ENCODE measurements at places on chromosomes 12 and 14.

DNA sequence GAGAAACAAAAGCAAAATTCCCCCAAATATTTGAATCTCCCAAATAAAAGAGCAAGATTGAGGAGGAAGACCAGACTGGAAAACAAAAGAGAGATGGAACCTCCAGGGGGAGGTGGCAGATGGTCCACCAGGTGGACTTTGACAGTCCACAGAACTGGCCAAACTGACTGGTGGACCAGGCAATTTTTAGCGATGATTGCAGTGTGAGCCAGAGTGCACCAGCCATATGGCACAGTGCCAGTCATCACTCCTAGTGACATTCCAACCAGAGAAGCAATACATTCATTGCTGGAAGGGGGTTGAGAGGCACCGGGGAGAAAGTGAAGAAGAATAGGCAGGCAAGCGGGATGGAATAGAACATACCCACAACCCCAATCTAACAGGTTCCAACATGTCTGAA, 182.9 kb downstream of the EXOC5 start:
- DNase-seq, result no peak

- DNase-seq, result no peak
Measured at GRCh38 chr14:55749201-55749812, 169.3 kb downstream of the KTN1 start.

- no peak for DNase-seq
Measured at GRCh38 chr14:23663127-23663526, 27.0 kb downstream of the DHRS2 start.

DNA sequence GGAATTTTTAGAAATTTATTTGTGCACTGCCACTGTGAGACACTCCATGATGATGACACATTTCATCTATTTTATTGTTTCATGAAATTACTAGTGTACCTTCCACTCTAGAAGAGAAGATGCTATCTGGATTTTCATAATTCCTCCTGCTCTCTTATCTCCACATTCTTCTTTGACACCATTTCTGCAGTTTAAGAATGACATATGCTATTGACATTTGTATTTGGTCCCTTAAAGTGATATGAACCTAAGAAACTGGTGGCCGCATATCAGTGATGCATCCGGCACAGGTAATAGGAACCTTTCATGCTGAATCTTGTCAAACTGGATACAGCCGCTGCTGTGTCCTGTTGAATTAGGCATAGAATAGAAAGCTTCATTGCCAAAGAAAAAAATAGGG, 696.3 kb downstream of the TMEM121 start:
- no peak for DNase-seq

DNA sequence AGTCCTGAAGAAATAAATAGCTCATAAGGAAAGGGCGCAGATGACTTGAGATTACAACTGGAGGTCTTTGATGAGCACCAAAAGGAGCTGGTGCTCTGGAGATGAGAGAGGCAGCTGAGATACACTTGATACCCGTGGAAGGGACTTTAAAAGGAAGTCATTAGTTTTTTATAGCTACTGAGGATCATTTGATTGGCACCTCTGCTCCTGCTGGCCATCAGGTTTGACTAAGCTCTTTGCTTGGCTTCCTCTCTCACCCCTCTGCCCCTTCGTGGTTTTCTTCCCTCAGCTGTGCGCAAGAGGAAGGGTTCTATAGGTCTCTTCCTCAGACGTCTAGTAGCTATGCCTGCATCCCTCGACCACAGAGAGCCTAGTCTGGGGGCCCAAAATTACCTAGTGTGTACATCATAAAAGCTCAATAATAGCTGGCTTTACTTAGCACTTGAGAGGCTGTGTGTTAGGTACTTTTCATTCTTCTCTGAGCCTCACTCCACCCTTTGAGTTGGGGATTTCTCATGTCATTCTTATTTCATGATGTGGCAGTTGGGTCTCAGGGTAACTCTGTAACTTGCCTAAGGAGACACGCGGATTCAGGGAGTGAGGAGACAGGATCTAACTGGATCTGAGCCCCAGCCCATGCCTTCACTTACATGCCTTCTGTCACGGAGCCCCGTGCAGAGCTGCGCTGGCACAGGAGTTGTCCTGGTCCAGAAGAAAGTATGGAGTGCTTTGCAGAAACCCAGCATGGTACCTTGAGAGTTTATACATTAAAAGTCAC, 68.4 kb upstream of the ASPG start:
- DNase-seq, result no peak

DNA sequence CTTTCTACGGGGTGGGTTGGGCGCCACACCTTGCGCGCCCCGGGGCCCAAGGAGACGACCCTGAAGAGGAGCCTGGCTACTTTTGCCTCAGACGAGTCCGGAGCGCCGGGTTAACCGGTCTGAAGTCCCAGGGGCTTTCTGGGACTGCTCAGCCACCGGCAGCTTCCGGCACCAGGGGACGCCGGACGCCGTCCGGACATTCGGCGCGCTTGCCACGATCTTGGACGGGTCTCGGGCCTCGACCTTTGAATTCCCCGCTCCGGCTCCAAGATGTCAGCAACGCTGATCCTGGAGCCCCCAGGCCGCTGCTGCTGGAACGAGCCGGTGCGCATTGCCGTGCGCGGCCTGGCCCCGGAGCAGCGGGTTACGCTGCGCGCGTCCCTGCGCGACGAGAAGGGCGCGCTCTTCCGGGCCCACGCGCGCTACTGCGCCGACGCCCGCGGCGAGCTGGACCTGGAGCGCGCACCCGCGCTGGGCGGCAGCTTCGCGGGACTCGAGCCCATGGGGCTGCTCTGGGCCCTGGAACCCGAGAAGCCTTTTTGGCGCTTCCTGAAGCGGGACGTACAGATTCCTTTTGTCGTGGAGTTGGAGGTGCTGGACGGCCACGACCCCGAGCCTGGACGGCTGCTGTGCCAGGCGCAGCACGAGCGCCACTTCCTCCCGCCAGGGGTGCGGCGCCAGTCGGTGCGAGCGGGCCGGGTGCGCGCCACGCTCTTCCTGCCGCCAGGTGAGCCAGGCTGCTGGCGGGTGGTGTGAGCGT, at the start of gene ACOT4:
ACOT4 (plus strand) TSS at position 184 of the 760 bp plus-strand sequence; CDS start at position 271, 87 bp downstream.
- peak; percentile 44 for DNase-seq

GRCh38 chr14:54976316-54976715, 50.6 kb downstream of the WDHD1 start:
- no peak for DNase-seq

DNA sequence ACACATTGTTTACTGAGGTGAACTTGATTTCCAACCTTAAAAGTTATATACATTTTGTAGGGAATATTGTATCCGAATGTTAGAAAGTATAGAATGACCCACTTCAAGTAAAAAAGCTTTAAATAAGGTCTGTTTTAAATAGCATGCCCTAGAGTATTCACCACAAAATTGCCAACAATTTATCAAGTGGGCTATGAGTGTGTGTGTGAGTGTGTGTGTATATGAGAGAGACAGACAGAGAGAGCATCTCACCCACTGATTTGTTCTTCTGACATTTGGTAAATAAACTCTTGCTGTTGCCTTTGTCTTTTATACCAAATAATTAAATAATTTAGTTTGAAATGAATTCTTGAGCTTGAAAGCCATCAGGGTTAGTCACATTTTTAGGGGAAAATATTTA, 29.8 kb upstream of the RAP1B start:
- no peak for DNase-seq

GRCh38 chr12:52244615-52244994, 11.6 kb downstream of the KRT7 start:
- no peak for DNase-seq

GRCh38 chr12:93970900-93971688, 177.3 kb upstream of the PLXNC1 start:
- no peak for DNase-seq

GRCh38 chr14:20546877-20547276, 14.0 kb downstream of the RNASE9 start:
- DNase-seq, result no peak

DNA sequence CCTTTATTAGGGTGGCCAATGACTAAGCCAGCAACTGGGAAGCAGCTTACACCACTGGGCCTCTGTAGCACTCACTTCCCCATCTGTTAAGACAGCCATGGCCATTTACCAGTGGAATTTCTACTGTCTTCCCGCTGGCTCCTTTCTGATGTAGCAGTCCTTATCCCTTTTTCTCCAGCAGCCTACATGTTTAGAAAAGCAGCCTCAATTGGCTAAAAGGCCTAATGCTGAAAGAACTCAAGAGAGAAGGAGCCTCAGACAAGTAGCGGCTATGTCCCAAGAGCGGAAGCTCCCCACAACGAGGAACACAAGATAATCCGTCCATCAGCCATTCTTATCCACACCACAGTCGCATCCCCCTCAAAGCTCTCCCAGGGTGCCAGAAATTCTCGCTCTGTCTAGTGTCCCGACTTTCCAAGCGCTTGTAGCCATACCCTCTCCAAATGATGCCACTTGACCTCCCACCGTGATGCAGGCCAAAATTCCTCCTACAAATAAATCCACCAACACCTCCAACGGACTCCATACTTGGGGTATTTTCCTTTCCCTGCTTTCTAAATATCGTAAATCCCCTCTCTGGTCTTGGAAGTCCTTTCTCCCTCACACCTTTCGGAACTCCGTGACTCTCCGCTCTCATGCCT, 624 bp downstream of the M6PR start:
- DNase-seq, result no peak

- no peak for DNase-seq
Measured at GRCh38 chr12:32522331-32523221, 123.2 kb downstream of the FGD4 start.

GRCh38 chr14:22903742-22904087, 15.2 kb downstream of the RBM23 start:
- no peak for DNase-seq

GRCh38 chr14:40909906-40910305, 696.8 kb upstream of the LRFN5 start:
- DNase-seq, result no peak

GRCh38 chr12:113867258-113867657, 98.9 kb downstream of the RBM19 start:
- no peak for DNase-seq

DNA sequence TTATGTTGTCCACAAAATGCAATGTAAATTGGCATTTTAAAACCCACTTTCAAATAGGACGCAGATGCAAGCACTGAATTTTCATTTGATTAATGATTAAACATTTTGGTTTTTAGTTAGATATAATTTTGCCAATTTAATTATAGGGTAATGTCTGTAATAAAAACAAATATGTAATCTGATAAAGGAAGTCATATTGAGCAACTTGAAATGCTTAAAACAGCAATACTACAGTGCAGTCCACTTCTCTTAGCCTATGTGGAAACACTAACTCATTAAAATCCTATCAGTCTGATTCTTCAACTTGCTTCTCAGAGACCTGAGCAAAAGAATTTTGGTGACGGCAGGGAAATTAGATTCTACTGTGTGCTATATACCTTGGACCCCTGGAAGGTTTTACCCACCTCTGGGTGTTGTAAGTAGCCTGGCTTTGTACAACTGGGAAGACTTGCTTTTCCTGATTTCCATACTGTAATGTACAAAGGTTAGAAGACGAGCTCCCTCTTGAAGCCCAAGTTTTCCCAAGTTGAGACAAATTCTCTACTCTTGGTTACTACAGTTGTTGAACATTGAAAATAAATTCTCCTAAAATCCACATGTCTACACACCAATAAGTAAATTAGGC, 4.1 kb downstream of the TRHDE start:
- no peak for DNase-seq

- DNase-seq, result no peak
Measured at GRCh38 chr12:94718114-94718513, 67.8 kb upstream of the TMCC3 start.

DNA sequence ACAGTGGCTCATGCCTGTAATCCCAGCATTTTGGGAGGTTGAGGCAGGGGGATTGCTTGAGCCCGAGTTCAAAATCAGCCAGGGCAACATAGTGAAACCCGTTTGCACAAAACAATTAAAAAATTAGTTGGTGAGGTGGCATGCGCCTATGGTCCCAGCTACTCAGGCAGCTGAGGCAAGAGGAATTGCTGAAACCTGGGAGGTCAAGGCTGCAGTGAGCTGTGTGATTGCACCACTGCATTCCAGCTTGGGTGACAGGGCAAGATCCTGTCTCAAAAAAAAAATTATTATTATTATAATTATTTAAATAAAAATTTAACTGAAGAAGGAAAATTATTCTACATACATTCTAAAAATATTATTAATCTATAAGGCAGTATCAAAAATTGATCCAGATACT, 164.1 kb downstream of the ITPR2 start:
- no peak for DNase-seq

- no peak for DNase-seq
Measured at GRCh38 chr14:98928418-98928817, 343.6 kb downstream of the BCL11B start.

DNA sequence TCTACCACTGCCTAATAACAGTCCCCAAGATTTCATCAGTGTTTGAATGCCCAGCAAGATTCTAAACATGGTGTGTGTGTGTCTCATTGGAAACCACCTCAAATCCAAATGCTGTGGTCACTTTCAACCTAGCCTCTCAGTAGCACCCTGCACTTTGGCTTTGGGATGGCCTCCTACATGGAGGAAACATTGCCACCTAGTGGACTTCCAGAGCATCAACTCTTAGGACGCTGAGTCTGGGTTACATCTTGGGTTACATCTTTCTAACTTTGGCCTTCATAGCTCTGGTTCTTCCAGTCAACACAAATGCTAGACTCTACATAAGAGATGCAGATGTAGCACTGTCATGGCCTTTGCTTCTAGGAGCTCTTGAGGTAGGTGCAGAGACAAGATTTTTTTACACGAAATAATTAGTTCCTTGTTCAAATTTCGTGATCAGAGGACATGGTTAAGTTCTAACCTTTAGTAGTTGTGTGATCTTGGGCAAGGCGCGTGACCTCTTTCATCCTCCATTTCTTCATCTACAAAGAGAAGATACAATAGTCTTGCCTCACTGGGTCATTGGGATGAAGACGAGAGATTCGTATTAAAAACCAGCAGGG, 113.5 kb upstream of the VASH1 start:
- DNase-seq, result no peak

GRCh38 chr12:22588817-22589216, 36.2 kb upstream of the ETNK1 start:
- DNase-seq, result no peak

DNA sequence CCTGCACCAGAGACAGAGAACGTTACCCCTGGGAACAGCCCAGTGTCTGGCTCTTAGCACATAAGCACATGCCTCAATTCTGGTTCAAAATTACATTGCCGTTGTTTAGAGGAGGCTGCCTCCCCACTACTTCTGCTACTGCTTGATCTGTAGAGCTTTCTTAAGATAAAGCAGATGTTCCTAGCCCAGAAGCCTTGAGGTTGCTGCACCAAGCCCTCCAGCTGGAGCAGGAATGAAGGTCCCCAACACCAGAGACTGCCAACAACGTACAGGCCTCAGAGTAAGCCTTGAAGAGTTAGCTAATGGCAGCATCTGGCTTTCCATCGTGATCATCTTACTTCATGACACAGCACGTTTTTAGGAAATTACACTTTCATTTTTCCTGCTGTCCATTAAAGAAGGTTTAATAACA, 34.7 kb upstream of the AMIGO2 start:
- DNase-seq, result no peak

DNA sequence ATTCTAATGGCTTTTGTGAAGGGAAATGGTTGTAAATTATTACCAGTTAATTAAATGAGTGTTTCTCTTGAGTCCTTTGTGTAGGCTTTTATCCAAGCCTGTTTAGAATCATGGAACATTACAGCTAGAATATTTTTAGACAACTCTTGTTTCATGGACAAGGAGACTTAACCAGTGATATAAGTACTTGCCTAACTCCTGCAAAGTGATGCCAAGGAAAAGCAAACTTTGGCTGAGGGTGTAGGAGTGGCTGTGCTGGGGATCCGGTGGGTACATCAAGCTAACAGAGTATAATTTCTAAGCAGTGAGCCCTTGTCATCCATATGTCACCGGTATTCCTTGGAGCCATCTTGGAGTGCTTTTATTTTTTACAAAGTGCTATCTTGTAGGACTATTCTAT, 61.5 kb downstream of the PRKCH start:
- no peak for DNase-seq

- no peak for DNase-seq
Measured at GRCh38 chr12:71786829-71787228, 32.2 kb downstream of the RAB21 start.

- DNase-seq, result no peak
Measured at GRCh38 chr14:63513756-63514155, 29.4 kb downstream of the PPP2R5E start.
